ENCODE measurements at places on chromosomes 11 and 22.
A peak's percentile ranks its signal among the peaks of the same experiment; 100 is the strongest.

- H3K27ac ChIP-seq: peak overlapping the region; percentile 75
- peaks cover 29% of the 10 kb centered on the region for H3K4me1 ChIP-seq
These were observed 1.5 kb downstream of the RAB30 start for GRCh38 chr11:83070044-83070701.

- no peak for ATAC-seq
- no peak overlapping the region for H3K4me3 ChIP-seq
- no peak overlapping the region for H3K27ac ChIP-seq
- peaks cover 26% of the 10 kb centered on the region for H3K27me3 ChIP-seq
- H3K36me3 ChIP-seq: no peaks in the 10 kb centered on the region
- H3K4me1 ChIP-seq: no peaks in the 10 kb centered on the region
These were observed 2.9 kb downstream of the GRIA4 start for GRCh38 chr11:105612771-105613170.

DNA sequence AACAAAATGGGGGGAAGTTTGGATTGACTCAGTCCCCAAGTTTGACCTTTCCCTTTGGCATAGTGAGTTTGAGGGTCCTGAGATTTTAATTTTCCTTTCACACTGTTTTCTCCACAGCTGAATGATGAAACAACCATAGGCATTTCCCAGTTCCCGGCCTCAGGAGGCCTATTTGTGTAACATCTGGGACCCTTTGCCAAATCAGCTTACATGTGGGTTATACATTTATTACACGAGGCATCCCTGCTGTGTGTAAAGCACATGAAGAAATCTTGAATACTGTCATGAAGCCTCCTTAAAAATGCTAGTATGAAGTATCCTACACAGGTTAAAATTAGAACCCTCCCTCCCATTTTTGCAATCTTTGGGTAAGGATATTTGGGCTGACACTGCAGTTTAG is 44.6 kb upstream of the SPON1 start:
- peaks cover 16% of the 10 kb centered on the region for H3K4me1 ChIP-seq
- no peak overlapping the region for H3K4me3 ChIP-seq
- no peaks in the 10 kb centered on the region for H3K36me3 ChIP-seq
- no peaks in the 10 kb centered on the region for H3K27me3 ChIP-seq

DNA sequence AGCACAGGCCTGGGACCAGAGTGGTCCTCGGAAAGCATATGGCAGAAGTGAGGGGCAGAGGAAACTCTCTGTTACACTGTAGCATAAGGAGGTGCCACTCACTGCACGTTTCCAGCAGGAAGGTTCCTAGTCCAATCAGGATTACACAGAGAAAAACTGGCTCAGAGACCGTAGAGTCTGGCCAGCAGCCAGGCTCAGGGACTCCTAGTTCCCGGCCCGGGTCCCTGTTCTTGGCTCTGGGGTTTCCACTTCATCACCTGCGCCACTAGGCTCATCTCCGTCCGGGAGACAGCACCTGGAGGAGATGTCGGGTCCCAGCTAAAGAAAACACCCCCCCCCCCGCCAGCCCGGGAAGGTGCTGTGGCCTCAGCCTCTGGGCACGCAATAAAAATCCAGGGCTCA is 1.1 kb downstream of the TTLL12 start:
- H3K4me1 ChIP-seq: peaks cover 8% of the 10 kb centered on the region
- no peak for ATAC-seq
- H3K27ac ChIP-seq: no peak overlapping the region
- peaks cover 15% of the 10 kb centered on the region for H3K36me3 ChIP-seq
- peak overlapping the region; percentile 73 for H3K4me3 ChIP-seq

GRCh38 chr11:125564357-125564756 is 4.9 kb upstream of the EI24 start:
- no peak overlapping the region for H3K4me3 ChIP-seq
- H3K4me1 ChIP-seq: no peaks in the 10 kb centered on the region
- no peak overlapping the region for H3K27ac ChIP-seq
- no peak for ATAC-seq
- no peaks in the 10 kb centered on the region for H3K27me3 ChIP-seq

DNA sequence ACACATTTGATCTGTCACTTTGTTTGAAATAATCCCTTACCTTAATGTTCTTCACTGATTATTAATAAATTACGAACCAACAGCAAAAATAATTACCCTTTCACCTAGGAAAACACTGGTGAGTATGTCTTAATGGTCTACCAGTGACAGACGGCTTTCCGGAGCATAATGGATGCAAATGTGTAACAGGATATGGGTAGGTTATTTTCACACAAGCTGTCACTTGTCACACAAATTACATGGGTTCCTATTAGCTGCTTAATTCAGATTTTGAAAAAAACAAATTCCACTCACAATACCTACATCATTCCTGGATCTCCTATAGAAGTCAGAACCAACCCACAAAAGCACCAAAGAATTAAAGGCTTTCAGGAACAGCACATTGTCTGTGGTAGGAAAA is 127.9 kb downstream of the WT1 start:
- no peaks in the 10 kb centered on the region for H3K36me3 ChIP-seq
- H3K4me1 ChIP-seq: no peaks in the 10 kb centered on the region
- peaks cover 7% of the 10 kb centered on the region for H3K27me3 ChIP-seq
- H3K27ac ChIP-seq: no peak overlapping the region
- no peak for ATAC-seq

GRCh38 chr11:69377953-69378302 is 84.0 kb downstream of the MYEOV start:
- H3K36me3 ChIP-seq: no peaks in the 10 kb centered on the region
- ATAC-seq: no peak

GRCh38 chr22:26239581-26239980 is 70.3 kb downstream of the SEZ6L start:
- no peaks in the 10 kb centered on the region for H3K36me3 ChIP-seq
- no peak for ATAC-seq
- H3K4me1 ChIP-seq: no peaks in the 10 kb centered on the region
- H3K27ac ChIP-seq: no peak overlapping the region
- peaks cover 44% of the 10 kb centered on the region for H3K27me3 ChIP-seq

- no peak for ATAC-seq
- H3K4me3 ChIP-seq: no peak overlapping the region
- no peaks in the 10 kb centered on the region for H3K36me3 ChIP-seq
- no peak overlapping the region for H3K27ac ChIP-seq
- H3K4me1 ChIP-seq: no peaks in the 10 kb centered on the region
These were observed 90.3 kb downstream of the SOX6 start for GRCh38 chr11:16266021-16266420.

GRCh38 chr11:76453248-76453647 is 8.4 kb downstream of the EMSY start:
- peaks cover 4% of the 10 kb centered on the region for H3K4me1 ChIP-seq
- no peak overlapping the region for H3K27ac ChIP-seq
- ATAC-seq: no peak
- H3K36me3 ChIP-seq: peaks cover 95% of the 10 kb centered on the region
- no peaks in the 10 kb centered on the region for H3K27me3 ChIP-seq
- H3K4me3 ChIP-seq: no peak overlapping the region

- no peak overlapping the region for H3K4me3 ChIP-seq
- H3K4me1 ChIP-seq: no peaks in the 10 kb centered on the region
- no peaks in the 10 kb centered on the region for H3K36me3 ChIP-seq
- H3K27ac ChIP-seq: peak overlapping the region; percentile 64
- no peak for ATAC-seq
These were observed 1.1 kb downstream of the SCN2B start for GRCh38 chr11:118175031-118175992.

DNA sequence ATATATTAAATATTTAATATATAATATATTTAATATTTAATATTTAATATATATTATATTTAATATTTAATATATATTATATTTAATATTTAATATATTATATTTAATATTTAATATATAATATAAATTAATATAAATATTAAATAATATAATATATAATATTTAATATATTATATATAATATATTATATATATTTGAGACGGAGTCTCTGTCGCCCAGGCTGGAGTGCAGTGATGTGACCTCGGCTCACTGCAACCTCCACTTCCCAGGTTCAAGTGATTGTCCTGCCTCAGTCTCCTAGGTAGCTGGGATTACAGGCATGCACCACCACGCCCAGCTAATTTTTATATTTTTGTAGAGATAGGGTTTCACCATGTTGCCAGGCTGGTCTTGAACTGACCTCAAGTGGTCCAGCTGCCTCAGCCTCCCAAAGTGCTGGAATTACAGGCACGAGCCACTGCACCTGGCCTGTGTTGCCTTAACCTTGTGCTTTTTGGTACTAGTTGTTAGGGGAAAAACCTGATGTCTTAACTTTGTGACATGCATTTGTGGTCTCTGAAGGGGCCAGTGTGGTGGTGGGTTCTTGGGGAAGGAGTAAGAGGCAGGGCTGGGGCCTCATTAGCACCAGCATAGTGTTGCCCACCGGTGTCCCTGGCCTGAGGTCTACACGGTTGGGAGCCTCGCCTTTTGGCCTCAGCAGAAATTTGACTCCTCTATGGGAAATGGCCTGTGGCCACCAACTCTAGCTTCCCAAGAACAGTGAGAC is 16.6 kb downstream of the SEC14L3 start:
- H3K27me3 ChIP-seq: peaks cover 13% of the 10 kb centered on the region
- ATAC-seq: no peak
- no peak overlapping the region for H3K4me3 ChIP-seq
- no peak overlapping the region for H3K27ac ChIP-seq
- no peaks in the 10 kb centered on the region for H3K36me3 ChIP-seq

- no peak for ATAC-seq
- H3K4me1 ChIP-seq: no peaks in the 10 kb centered on the region
- H3K27ac ChIP-seq: no peak overlapping the region
These were observed 392.9 kb downstream of the TENM4 start for GRCh38 chr11:79047980-79048379.

GRCh38 chr11:118319337-118319707 is 14.8 kb downstream of the CD3E start:
- peak overlapping the region; percentile 12 for H3K4me3 ChIP-seq
- H3K36me3 ChIP-seq: peaks cover 31% of the 10 kb centered on the region
- ATAC-seq: no peak
- peak overlapping the region; percentile 44 for H3K27ac ChIP-seq
- no peaks in the 10 kb centered on the region for H3K27me3 ChIP-seq

DNA sequence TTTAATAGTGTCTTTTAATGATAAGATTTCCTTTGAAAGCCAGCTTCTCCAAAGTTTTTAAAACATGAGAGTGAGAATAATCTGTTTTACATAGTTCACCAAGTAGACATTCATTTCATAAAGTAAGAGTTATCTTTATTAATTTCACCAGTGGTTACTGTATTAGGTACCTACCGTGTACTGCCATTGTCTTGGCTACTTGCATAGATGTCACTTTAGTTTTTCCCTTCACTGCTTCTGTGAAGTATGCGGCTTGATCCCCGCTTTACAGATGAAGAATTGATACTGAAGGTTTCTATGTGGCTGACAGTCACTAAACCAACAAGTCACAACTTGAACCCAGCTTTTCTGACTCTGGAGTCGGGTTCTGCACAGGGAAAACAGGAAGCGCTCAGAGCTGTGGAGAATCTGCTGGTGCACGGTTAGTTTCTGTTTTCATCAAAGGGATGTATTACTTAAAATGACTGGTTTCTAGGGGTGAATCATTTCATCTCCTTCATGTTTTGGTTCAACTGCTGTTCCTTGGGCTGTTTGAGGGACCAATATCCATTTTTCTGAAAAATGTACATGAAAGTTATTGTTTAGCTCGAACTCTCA is 39.3 kb upstream of the MYO18B start:
- no peaks in the 10 kb centered on the region for H3K36me3 ChIP-seq
- peaks cover 9% of the 10 kb centered on the region for H3K27me3 ChIP-seq
- ATAC-seq: peak; percentile 95
- peak overlapping the region; percentile 12 for H3K4me3 ChIP-seq
- no peaks in the 10 kb centered on the region for H3K4me1 ChIP-seq
- peak overlapping the region; percentile 20 for H3K27ac ChIP-seq

DNA sequence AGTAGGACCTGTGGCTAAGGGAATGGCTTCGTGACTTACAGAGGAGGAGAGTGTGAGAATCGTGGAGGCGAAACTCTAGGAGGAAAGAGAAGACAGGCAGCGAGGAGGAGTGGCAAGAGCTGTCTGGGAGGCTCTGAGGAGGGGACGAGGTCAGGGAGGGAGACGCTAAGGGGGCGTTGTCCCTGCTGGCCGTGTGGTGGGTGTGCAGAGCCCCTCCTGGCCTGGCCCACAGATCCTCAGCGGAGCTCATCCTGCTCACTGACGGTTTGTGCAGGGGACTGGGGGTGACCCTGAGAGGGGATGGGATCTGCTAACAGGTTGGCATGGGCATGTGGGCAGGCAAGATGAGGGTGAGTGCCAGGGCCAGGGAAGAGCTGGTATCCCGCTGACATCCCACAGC is 56.5 kb upstream of the PRR5 start:
- H3K27me3 ChIP-seq: no peaks in the 10 kb centered on the region
- no peak overlapping the region for H3K4me3 ChIP-seq
- H3K27ac ChIP-seq: no peak overlapping the region
- no peak for ATAC-seq
- no peaks in the 10 kb centered on the region for H3K36me3 ChIP-seq

GRCh38 chr11:47007579-47007978 is 71.0 kb downstream of the CSTPP1 start:
- no peak for ATAC-seq
- H3K27ac ChIP-seq: no peak overlapping the region
- no peaks in the 10 kb centered on the region for H3K27me3 ChIP-seq
- no peak overlapping the region for H3K4me3 ChIP-seq
- H3K4me1 ChIP-seq: peaks cover 3% of the 10 kb centered on the region

GRCh38 chr11:75238595-75239440 is 1.8 kb upstream of the TPBGL start:
- peaks cover under 1% of the 10 kb centered on the region for H3K4me1 ChIP-seq
- no peak overlapping the region for H3K27ac ChIP-seq
- peaks cover 21% of the 10 kb centered on the region for H3K27me3 ChIP-seq
- H3K4me3 ChIP-seq: peak overlapping the region; percentile 71
- no peak for ATAC-seq
- H3K36me3 ChIP-seq: peaks cover 4% of the 10 kb centered on the region

GRCh38 chr11:123212406-123212805 is 17.4 kb upstream of the CLMP start:
- peaks cover 32% of the 10 kb centered on the region for H3K27me3 ChIP-seq
- ATAC-seq: no peak
- H3K4me3 ChIP-seq: no peak overlapping the region
- H3K4me1 ChIP-seq: no peaks in the 10 kb centered on the region
- H3K27ac ChIP-seq: no peak overlapping the region
- no peaks in the 10 kb centered on the region for H3K36me3 ChIP-seq

GRCh38 chr11:74466916-74467885 is at the start of gene KCNE3:
Gene KCNE3, minus strand, starts transcription at chr11:74467549. Its CDS starts 9,986 bp downstream, at chr11:74457563.
- H3K27ac ChIP-seq: no peak within 1 kb of the TSS
- ATAC-seq: no peak
- H3K36me3 ChIP-seq: no peaks in the 10 kb centered on the region
- H3K27me3 ChIP-seq: peaks cover 44% of the 10 kb centered on the region
- H3K4me3 ChIP-seq: no peak within 1 kb of the TSS

- H3K4me3 ChIP-seq: no peak overlapping the region
- peaks cover 31% of the 10 kb centered on the region for H3K36me3 ChIP-seq
- H3K4me1 ChIP-seq: peaks cover 49% of the 10 kb centered on the region
- no peak for ATAC-seq
These were observed 91.7 kb downstream of the TP53I11 start for GRCh38 chr11:44858796-44859527.

- no peaks in the 10 kb centered on the region for H3K27me3 ChIP-seq
- H3K4me3 ChIP-seq: peak overlapping the region; percentile 75
- H3K36me3 ChIP-seq: peaks cover 8% of the 10 kb centered on the region
- no peak for ATAC-seq
- H3K4me1 ChIP-seq: peaks cover 34% of the 10 kb centered on the region
These were observed 63.0 kb downstream of the PPFIBP2 start for GRCh38 chr11:7576726-7577290.

- H3K27ac ChIP-seq: peak overlapping the region; percentile 25
- H3K4me3 ChIP-seq: no peak overlapping the region
- no peaks in the 10 kb centered on the region for H3K27me3 ChIP-seq
- H3K36me3 ChIP-seq: no peaks in the 10 kb centered on the region
These were observed 75.1 kb downstream of the SCUBE1 start for GRCh38 chr22:43267981-43268660.
